ENCODE measurements at places on chromosomes 11 and 22. TPM values are rescaled to one million over a fixed set of nuclear protein-coding genes. Genes with fewer than 3 reads are reported as not detected.

GRCh38 chr11:133985981-133986944, 29.5 kb upstream of the IGSF9B start:
- no peak for DNase-seq
- H3K27me3 ChIP-seq, result peaks cover 13% of the 10 kb centered on the region
- H3K36me3 ChIP-seq, result no peaks in the 10 kb centered on the region
- no peak overlapping the region for H3K4me3 ChIP-seq

DNA sequence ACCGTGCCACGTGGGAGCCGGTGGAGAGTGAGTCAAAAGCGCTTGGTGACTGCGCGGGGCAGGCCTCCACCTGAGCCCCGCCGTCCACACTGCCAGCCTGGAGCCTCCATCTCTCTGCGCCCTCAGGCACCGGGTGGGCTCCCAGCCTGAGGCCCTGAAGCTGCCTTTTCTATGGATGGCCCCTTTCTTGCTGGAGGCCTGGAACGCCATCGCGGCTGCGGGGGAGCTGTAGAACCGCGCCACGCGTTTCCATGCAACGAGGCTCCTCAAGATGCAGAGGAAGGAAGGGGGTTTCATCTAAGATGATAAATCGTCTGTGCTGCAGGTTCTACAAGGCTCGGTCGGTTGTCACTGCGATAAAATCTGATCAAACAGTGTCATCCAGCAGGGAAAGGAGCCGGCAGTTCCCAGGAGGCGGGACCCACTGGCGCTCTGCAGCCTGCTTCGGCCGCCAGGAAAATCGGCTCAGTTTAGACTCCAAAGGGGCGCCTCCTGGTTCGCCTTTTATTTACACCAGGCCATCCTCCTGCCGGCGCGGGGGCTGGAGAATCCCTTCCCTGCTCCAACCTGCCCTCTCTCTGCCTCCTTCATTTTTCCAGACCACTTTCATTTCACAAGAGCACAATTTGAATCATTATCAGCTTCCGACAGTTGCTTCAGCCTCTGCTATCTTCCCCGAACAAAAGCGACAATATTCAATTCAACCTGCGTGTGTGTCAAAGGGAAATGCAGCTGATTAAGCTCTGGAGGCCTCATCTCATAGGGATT, 624.4 kb downstream of the BRD1 start:
- H3K27ac ChIP-seq, result no peak overlapping the region
- no peak overlapping the region for H3K4me3 ChIP-seq
- peaks cover 4% of the 10 kb centered on the region for H3K27me3 ChIP-seq
- H3K36me3 ChIP-seq, result no peaks in the 10 kb centered on the region

Gene OR2AT4
- not detected for total RNA-seq

Gene UCP3
- total RNA-seq, result 4.0 TPM

Data from activated naive CD8-positive, alpha-beta T cell treated with anti-CD3 and anti-CD28 coated beads, Interleukin-2, amount 10 ng/mL, durations not matched to agents 7 days and 5 days (primary cell).